ENCODE measurements at places on chromosomes 7 and 10.

- no peak for DNase-seq
These were observed 96.9 kb downstream of the OSBPL3 start for GRCh38 chr7:24882989-24883621.

- peak; percentile 11 for DNase-seq
These were observed 33.2 kb downstream of the DRGX start for GRCh38 chr10:49362596-49363260.

DNA sequence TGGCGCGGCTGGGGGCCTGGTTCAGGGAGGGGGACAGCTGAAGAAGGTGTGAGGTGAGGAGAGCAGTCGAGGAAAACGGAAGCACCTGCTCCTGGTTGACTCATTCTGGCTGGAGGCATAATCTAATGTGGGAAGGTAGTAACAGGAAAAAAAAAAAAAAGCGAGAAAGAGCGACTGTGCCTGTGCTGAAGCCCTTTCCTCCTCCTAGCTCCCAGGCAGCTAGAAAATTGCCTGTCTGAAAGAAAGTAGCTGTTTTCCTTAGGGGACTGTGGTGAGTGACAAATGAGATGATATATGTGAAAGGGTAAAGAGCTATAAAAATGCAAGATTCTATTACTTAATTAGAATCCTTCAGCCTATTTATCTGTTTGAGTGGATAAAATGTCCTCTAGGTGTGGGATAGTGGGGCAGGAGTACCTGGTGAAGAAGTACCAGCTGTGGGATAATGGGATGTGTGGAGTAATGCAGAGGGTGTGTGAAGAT is 4.9 kb upstream of the MEST start:
- no peak for DNase-seq

GRCh38 chr7:29289156-29290021 is 94.8 kb downstream of the CHN2 start:
- DNase-seq: no peak

GRCh38 chr7:81715984-81716588 is 53.8 kb downstream of the HGF start:
- no peak for DNase-seq

DNA sequence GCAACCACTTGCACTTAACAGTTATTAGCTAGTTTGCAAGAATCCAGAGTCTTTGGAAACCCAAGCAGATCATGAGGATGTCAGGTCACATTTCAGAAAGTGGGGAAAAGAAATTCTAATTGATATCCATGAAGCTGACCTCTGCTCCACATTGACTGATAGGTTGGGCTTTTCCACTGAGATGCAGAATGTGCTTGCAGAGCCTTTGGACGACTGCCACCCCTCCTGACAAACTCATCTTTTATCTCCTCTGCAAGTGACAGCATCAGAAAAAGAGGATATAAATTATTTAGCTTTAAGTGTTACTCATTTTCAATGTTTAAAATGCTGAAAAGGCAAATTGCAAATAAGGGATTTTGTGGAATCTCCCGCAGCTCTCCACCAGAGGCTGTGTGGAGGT is 75.3 kb downstream of the C10orf90 start:
- no peak for DNase-seq

DNA sequence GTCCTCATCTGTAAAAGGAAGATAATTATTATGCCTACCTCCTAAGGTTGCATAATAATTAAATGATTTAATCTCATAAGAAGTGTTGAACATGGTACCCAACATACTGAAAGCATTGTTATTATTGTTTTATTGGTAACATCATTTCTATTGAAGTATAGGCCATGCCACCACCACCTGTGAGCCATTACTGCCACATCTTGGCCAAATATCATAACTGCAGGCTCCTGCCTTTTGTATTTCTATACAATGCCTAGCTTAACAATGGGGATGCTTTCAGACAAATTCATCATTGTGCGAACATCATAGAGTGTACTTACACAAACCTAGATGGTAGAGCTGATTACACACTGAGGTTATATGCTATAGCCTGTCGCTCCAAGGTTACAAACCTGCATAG is 61.1 kb upstream of the NPSR1 start:
- DNase-seq: no peak

DNA sequence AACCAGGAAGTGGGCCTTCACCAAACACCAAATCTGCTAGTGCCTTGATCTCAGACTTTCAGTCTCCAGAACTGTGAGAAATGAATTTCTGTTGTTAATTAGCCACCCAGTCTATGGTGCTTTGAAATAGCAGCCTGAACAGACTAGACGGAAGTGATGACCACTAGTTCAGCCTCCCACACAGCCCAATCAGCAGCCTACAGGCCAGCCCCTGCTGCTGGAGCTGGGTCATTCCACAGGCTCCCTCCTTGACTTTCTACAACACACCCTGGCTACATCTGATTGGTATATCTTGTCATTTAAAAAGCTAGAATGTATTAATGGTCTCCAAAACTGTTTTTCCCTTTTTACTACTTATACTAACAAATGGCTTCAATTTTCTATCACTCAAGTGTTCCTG is 277.2 kb upstream of the TAC1 start:
- DNase-seq: no peak

- DNase-seq: no peak
These were observed 232.5 kb upstream of the IGFBP3 start for GRCh38 chr7:46153583-46153950.

DNA sequence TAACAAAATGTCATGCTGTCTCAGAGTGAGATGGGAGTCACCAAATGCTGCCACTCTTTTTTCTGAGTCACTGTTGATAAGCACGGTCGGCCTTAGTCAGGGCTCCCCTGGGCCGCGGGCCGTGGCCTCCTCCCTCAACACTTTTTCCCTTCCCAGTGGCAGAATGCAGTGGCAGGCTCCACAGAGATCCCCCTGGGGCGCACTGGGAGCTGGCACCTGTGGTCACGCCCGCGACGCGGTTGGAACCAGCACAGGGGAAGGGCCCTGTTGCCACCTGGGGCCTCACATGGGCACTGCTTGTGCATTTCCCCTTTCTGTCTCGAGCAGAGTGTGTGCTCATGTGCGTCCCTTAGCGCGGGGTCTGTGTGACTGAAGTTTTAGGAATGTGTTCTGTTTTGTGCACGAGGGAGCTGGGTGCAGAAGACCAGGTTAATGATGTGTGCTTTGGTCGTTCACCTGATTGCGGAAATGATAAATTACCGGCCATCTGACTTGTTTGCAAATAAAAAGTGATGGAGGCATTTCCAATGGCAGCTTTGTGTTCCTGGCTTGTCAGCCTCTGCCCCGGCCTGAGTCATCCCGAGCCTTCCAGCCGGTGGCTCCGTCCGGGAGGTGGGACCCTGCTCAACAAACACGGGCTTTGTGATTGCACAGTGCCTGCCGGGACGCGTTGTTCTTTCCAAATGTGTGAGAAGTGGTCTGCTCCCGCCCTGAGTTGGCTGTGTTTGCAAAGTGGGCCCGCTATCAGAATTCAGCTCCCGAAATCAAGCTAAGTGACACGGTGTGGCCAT is 100.7 kb downstream of the NKX6-2 start:
- DNase-seq: peak; percentile 35

DNA sequence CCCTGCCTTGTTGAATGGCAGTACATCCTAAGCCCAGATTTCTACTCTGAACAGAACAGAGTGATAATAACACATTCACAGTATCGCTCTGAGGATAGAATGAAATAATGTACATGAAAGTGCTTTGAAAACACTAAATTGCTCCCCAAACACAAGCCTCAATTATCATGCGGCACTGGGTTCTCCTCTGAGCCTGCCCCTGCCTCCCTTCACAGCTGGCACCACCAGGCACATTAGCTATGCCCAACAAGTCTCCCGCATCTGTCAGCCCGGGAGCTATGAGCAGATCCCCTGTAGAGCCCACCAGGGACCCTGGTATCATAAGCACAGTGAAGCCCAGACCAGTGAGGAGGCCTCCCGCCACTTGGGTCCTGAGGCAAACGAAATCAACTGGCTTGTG is 405.5 kb downstream of the GRID1 start:
- DNase-seq: no peak

DNA sequence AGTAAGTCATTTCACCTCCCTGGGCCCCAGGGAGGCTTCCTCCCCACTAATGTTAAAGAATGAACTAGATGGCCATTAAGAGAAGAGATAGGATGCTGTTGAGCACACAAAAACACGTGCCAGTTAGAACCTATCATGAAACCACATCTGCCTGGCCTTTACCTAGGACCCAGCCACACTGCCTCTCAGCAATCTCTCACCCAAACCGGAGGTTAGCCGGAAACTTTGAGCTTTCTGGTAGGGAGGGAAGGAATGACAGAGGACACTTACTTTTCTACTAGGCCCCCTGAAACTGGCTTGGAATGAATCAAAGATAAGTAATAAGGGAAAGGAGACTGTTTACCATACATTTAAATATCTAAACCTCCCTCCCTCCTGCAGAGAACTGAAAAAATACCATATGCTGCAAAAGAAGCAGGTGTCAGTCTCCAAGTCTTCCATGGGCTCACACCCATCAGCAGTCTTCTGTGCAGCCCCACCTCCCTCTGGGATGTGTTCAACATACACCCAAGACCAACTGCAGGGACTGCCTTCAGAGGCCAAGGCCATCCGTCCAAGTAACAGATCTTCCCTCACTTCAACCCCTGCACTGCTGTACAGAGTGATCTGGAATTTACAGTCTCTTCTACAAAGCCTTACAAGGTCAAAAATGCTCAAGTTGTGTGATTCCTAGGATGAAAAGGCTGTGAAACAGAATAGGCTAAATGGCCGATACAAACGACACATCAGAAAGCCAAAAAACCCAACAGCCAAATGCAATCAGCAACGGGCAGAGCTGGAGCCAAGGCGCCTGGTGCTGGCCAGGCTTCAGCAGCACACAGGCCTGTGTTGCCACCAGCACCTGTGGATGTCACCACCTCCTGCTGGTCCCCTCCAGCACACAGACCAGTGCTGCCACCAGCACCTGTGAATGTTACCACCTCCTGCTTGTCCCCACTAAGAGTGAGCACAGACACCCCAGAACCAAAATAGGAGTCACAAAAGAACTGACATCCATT is 42.4 kb downstream of the SORBS1 start:
- DNase-seq: no peak

- DNase-seq: no peak
These were observed 88.2 kb upstream of the GPR26 start for GRCh38 chr10:123577921-123578461.
